Stimulated activated CD4-positive, alpha-beta T cell treated with anti-CD3 and anti-CD28 coated beads, TNF-alpha, amount 100 ng/mL, for 1 hour (primary cell): ENCODE measurements at places on chromosomes 16 and 17.

GRCh38 chr17:73028299-73028755 is 64.2 kb downstream of the SLC39A11 start:
- no peak for DNase-seq

DNA sequence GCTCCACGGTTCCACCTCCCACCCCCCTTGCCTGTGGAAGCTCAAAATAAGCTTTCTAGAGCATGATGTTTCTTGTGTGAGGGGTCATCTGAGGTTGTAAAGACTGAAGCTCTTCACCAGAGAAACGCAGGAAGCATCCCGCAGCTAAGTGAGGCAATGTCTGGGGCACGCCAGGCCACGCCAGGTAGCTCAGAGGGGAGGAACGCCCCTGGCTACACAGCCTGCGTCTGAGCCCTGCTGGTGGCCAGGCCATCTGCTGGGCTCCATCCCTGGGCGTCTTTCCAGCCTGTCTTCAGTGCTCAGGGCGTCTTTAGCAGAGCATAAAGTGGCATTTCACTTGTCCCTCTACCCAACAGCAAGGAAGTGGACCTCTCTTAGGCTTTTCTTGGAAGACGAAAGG is 15.2 kb downstream of the SOCS3 start:
- no peak for DNase-seq

DNA sequence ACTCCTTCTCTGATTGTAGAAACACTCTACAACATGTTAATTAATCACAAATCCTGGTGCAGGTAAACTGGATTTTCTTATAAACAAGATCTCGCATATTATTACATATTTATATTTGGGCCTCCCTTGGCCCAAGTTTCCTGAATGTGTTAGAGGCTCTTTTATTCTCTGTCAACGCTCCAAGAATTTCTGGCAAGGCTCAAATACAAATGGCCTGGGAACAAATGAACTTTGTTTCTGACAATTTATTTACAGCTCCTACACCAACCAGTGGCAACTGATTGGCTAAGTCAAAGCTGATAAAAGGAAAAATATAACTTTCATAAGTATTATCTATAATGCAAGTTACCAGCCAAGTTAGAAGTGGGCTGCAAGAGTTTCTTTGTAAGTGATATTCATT is 64.9 kb upstream of the CORO6 start:
- no peak for DNase-seq

DNA sequence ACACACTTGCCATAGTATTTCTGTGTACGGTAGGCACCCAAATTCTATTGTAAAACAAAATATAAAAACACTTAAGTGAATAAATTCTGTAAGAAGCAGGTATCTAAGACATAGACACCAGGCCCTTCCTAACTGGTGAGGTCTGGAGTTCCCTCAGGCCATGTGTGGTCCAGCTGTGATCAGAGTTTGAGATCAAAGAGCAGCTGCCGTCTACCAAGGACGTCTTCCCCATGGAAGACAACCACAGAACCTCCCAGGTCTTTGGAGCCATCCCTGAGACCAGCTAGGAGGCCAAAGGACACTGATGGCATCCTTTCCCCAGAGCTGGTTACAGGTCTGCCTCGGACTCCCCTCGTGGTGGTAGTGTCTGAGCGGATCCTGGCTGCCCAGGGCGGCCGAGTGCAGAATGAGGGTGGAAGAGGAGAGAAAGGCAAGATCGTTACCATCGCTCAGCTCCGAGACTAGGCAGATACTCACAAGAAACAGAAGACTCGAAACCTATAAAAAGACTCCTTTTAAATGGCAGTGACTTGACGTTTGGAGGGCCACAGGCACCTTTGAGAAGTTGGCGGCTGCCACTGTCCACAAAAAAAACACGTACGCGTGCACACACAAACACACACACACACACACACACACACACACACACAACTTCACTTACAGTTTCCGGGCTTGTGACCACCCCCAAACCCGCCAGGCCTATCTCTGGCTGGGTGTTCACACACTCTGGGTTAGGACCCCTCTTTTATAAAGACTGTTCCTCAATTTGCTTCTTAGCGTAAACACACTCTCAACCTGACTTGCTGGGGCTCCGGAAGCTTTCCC is 7.5 kb downstream of the TIMP2 start:
- no peak for DNase-seq

GRCh38 chr16:66701026-66701425 is 4.5 kb upstream of the CMTM4 start:
- DNase-seq: no peak

GRCh38 chr17:6753546-6753945 is 2.3 kb upstream of the XAF1 start:
- no peak for DNase-seq

GRCh38 chr16:85057948-85058347 is 30.4 kb downstream of the KIAA0513 start:
- DNase-seq: no peak

DNA sequence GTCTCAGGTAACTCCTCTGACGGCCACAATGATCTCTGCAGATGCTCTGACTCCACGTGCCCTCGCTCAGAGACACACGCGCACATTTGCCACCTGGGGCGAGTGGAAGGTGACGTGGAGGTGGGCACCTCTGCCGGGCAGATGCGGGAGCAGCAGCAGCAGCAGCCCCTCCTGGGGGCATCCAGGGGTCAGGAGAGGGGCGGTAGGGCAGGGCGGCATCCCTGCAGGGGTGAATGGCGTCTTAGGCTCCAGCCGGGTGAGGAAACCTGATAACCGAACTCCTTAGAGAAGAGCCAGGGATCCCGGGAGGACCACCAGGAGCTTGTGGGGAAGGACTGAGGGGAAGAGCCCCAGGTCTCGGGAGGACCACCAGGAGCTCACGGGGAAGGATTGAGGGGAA is 34.6 kb upstream of the CDH15 start:
- no peak for DNase-seq

- no peak for DNase-seq
These were observed 46.1 kb downstream of the CPPED1 start for GRCh38 chr16:12757546-12757945.

DNA sequence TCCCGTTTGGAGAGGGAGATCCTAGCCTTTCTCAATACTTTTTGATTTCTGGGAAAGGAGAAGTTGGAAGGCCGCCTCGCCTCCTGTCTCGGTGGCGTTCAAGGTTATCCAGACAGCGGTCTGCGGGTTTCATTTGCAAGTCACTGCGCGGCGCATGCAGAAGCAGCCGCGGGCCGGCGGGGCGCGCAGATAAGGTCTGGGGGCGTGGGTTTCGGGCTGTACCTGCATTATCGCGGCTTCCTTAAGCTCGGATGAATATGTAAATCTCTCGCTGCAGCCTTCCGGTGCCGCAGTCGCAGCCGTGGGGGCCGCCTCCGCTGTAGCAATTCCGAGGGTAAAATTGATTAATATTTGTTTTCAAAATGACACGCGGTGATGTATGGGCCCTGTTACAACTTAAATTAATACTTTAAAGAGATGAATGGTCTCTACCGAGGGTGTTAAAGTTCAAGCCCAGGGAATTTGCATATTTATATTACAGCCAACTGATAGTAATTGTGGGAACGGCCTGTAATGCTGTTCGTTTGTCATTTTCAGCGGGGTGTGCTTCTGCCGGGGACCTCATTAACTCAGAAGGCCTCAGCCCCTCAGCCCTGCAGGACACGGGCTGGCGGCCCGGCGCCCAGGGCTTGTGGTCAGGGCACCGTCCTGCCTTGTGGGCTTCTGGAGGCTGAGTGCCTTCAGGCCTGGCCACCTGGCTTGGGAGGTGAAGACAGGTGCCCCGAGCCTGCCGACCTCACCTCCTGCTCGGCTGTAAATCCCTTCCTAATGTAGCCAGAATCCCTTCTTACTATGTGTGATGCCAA is 99.4 kb downstream of the CYLD start:
- no peak for DNase-seq

- DNase-seq: no peak
These were observed 9.5 kb downstream of the KNOP1 start for GRCh38 chr16:19708296-19709205.
